Activated naive CD4-positive, alpha-beta T cell (primary cell): ENCODE measurements at places on chromosomes 2 and 18.

- DNase-seq: no peak
Observed at GRCh38 chr2:7934476-7934875, 747.4 kb upstream of the ID2 start.

DNA sequence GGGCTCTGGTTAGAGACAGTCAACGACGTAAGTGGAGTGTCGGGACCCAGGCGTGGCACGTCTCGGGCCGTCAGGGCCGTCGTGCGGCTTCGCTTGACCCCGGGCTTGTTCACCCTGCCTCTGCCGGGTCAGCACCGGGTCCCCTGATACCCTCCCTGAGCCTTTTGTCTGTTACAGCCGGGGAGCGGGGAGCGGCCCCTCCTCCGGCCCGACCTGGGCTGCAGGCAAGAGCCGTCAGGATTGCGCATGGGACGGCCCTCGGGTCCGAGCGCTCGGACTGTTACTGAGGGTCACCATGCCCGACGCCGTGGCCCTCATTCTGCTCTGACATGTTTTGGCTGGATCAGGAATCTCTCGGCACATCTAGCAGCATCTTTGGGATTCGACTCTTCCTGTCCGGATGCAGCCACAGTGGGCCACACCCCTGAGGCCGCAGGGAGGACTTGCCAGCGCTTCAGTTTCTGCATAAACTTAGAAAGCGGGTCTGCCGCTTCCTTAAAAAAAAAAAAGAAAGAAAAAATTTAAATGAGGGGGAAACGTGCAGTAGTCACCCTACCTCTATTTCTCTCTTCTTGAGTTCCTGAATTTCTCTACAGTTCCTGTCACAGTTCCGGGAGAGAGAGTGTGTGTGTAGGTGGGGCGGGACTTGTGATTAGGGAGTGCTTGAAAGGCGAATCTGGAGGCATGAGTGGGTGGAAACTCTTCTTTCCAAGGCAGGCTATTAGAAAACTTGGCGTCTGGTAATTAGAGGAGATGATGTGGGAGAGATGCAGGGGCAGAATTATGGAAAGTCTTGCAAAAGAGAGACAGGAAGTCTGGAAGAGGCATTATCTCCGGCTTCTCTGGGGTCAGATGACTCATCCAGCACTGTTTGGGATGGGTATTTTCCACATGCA is 909 bp downstream of the TMEM87B start:
- no peak for DNase-seq

DNA sequence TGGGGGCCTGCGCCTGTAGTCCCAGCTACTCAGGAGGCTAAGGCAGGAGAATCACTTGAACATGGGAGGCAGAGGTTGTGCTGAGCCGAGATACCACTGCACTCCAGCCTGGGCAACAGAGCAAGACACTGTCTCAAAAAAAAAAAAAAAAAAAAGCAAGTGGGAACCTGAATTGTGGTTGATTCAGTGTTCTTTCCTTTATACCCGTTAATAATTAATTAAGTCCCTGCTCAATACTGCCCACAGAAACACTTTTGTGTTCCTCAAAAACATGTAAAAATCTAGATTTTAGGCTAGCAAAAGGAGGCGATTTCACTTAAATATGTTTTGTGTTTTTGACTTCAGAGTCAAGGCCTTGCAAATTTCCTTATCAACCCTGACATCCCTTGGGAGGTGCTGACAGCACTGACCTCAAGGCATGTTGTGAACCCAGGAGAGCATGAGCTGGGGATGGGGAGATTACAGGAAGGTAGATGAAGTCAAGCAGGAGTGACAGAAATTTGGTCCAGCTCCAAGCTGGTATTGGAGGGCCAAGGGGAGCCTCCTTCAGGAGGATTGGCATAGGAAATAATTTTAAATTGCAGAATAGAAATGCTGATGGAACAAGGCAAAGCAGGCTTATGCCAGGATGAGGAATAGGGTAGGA is 89.0 kb upstream of the PNPT1 start:
- no peak for DNase-seq

DNA sequence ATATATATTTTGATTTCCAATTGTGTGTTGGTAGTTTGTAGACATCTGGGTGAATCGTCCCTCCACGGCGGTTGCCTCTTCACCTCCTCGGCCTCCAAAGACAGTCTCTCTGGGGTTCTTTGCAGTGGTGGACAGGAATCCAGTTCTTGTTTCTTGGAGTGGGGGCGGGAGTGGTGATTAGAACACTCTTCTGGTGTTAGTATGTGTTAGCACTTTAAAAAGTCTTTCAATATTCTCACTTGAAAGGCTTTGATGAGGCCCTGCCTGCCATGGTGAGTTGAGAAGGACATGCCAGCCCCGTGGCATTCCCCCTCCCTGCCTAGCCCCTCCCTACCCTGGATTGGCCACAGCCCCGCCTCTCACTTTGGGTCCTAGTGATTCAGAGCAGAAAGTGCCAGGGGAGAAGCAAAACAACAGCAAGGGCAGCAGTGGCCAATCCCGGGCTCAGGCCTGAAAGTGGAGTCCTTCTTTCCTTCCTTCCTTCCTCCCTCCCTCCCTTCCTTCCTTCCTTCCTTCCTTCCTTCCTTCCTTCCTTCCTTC is 316.8 kb upstream of the HS6ST1 start:
- DNase-seq: no peak

DNA sequence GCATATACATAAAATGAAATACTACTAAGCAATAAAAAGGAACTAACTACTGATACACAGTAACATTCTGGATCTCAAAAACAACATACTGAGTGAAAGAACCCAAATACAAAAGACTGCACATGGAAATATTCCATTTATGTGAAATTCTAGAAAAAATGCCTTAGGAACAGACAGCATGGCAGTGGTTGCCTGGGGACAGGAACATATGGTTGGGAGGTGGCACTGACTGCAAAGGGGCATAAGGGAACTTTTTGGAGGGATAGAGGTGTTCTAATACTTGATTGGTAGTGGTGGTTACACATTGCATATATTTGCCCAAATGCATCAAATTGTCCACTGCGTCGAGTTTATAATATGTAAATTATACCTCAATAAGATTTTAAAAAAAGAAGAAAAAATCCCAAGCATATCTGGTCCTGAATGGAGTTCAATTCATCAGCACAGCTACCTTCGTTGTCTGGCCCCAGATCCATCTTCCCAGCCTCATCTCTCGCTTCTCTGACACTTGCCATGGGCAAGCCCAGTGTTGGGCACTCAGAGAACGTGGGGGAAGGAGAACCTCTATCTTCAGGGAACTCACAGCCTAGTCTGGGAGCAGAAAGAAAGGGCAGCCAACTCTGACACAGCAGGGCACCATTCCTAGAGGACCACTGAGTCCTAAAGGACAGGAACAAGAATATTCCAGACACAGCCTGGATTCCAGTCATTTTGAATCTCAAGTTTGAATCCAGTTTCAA is 8.6 kb upstream of the SMAD4 start:
- DNase-seq: no peak
